Naive thymus-derived CD4-positive, alpha-beta T cell (primary cell): ENCODE measurements at places on chromosomes 7 and 10.

DNA sequence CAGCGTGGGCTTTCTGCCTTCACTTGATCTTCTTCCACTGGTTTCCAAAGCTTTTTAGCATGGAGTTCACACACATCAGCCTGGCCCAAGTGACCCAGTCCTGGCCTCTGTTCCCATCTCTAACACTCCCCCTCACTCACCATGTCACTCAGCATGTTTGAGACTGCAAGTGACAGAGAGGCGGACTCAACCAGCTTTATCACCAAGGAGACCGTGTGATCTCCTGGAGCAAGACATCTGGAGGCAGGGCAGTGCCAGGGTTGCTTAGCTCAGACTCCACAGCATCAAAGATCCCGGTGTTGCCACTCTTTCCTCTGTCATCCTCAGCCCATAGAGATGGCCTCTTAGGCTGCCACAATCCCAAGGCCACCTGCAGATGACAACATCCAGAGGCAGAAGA, 39.4 kb downstream of the FAM241B start:
- DNase-seq = no peak

DNA sequence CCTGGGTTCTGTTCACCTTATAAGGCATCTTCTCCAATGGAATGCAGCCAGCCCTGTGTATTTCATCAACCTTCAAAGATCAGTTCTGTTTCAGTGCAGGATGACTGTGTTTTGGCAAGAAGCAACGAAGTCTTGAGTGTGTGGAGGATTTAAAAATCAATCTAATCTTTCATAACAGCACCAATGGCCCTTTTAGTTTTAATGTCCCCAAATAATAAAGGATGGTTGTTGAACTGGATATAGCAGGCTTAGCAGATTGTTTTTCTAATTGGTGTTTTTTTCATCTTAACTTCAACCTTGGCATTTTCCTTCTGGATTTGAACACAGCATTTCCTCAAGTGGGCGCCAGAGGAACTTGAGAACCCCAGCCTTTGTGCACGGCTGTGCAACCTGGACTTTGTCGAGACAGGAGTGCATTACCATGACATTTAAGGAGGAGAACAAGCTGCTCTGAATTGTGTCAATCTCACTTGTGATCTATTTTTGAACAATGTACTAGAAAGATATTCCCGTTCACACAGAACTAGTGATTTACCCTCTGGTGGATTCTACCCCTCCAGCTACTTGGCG, 313.3 kb upstream of the AKR1E2 start:
- no peak for DNase-seq

GRCh38 chr10:112389271-112389822, 15.4 kb downstream of the ACSL5 start:
- DNase-seq = peak; percentile 36

- DNase-seq = no peak
These were observed 27.6 kb downstream of the TMEM248 start for GRCh38 chr7:66948480-66949109.

DNA sequence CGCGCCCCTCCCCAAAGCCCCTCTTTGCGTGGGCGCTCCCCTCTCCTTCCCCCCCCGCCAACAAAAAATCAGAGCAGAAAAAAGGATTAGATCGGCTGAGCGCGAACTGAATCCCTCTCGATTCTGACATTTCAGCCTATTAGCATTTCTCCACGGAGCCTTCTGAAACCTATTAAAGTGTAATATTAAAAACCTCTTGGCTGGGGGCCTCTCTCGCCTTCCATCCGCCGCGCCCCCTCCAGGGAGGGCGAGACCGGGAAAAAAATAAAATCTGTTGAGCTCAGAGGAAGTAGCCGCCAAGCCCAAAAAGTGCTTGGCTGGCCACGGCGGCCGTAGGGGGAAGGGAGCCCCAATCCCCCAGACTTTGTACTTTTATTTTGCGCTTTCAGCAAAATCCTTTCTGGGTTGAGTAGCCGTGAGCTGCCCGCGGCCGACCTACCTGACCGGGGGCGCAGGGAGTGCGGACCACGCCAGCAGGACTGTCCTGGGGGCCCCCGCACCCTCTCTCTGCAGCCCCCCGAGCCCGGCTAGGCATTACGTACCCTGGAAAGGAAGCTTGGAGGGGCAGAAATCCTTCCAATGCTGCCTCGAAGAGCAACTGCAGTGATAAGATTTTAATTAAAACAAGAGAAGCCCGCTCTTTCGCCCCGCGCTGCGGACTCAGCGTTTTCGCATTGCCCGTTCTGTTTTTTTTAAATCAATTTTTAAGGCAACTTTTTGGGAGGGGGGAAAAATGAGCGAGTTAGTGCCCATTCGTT, 1.3 kb upstream of the TNRC18 start:
- DNase-seq = peak; percentile 25
